ENCODE measurements at places on chromosomes 2 and 18.

DNA sequence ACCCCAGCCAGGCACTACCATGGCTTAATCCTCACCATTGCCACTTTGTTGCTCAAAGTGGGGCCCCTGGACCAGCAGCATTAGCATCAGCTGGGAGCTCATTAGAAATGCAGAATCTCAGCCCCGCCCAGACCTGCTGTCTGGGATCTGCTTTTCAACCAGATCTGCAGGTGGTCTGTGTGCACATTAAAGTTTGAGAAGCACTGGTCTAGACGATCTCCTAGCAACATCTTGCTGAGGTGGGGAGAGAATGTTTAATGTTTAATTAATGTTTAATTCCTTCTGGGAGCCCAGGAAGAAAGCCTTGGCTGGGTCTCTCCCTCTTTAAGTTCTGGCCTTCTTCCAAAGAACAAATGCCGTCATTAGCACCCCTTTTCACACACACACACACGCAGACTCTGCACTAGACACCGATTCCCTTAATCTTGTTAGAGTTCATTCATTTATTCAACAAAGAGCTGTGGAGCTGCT lies 53.7 kb downstream of the EDAR start:
- no peak for DNase-seq

GRCh38 chr18:62018034-62018758 lies 125.4 kb upstream of the RNF152 start:
- no peak for DNase-seq

- no peak for DNase-seq
These were observed 330.5 kb downstream of the DYSF start for GRCh38 chr2:71783815-71784214.

GRCh38 chr2:224711381-224711780 lies 4.8 kb downstream of the CCDC195 start:
- DNase-seq = no peak

- no peak for DNase-seq
These were observed 223.3 kb downstream of the CNTNAP5 start for GRCh38 chr2:124248386-124248785.

DNA sequence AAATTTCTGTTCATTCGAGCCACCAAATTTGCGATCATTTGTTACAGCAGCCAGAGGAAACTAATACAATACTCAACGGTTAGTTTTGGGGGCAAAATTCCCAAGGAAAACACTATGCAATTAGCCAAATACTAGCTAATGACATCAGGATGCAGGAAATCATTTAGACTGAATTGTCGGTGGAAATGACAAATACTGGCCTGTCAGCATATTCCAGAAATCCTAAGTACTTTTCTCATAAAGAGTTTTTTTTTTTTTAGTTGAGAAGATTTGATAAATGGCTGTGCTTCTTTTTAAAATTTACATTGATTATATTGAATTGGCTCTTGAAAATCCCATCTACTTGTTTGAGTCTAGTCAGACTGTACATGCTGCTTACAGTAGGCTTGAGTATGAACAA lies 410.1 kb downstream of the SUCLG1 start:
- DNase-seq = no peak

DNA sequence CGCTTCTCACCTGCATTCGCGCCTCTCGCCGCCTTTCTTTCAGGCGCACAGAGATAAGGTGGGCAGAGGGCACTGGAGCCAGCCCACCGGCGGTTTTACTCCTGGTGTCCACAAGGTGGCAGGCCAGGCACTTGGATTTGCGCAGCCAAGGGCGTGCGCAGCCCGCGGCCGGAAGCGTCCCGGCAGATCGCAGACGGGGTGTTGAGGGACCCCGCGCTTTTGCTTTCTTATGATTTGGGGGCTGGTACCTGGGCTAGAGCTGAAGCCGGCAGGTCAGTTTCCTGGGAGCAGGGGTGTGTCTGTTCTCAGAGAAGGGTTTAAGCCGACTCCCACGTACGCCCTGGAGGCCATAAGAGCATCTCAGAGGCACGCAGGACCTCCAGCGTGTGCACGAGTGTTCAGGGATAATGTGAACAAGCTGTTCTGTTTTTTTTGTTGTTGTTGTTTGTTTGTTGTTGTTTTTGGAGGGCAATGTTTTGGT lies 305.6 kb upstream of the CXCR4 start:
- DNase-seq = peak; percentile 34

- DNase-seq = no peak
These were observed 258.3 kb downstream of the PHLPP1 start for GRCh38 chr18:62973689-62974088.

- peak; percentile 76 for DNase-seq
These were observed 808.4 kb downstream of the ERBB4 start for GRCh38 chr2:211730215-211730614.

DNA sequence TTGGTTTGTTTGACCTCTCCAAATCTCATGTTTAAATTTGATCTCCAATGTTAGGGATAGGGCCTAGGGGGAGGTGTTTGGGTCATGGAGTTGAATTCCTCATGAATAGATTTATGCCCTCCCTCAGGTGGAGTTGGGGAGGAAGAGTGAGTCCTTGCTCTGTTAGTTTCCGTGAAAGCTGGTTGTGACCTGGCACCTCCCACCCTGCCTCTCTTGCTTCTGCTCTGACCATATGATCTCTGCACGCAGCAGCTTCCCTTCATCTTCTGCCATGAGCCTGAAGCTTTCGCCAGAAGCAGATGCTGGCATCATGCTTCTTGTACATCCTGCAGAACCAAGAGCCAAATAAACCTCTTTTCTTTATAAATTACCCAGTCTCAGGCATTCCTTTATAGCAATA lies 231.6 kb upstream of the ERBB4 start:
- DNase-seq = no peak

Data from globus pallidus (tissue), 1 donor.